Amygdala (tissue), 56 donors: ENCODE measurements at places on chromosomes 2 and 18.

GRCh38 chr2:56540916-56541315, 357.1 kb downstream of the CCDC85A start:
- DNase-seq: no peak

DNA sequence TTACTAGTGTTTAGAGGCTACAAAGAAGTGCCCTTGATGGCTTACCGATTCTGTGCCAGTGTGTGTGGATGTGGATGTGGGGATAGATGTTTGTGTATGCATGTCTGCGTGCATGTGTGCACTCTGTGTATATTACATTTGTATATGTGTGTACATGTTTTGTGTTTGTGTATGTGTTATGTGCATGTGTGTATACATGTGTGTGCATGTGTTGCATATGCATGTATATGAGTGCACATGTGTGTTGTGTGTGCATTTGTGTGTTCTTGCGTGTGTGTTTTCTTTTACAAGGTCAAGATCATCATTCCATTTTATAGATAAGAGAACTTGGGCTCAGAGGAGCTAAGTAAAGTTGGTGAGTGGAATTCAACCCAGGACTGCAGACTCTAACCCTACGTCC, 217.1 kb upstream of the PID1 start:
- no peak for DNase-seq

- DNase-seq: no peak
Measured at GRCh38 chr2:24010477-24011249, 778 bp downstream of the MFSD2B start.

DNA sequence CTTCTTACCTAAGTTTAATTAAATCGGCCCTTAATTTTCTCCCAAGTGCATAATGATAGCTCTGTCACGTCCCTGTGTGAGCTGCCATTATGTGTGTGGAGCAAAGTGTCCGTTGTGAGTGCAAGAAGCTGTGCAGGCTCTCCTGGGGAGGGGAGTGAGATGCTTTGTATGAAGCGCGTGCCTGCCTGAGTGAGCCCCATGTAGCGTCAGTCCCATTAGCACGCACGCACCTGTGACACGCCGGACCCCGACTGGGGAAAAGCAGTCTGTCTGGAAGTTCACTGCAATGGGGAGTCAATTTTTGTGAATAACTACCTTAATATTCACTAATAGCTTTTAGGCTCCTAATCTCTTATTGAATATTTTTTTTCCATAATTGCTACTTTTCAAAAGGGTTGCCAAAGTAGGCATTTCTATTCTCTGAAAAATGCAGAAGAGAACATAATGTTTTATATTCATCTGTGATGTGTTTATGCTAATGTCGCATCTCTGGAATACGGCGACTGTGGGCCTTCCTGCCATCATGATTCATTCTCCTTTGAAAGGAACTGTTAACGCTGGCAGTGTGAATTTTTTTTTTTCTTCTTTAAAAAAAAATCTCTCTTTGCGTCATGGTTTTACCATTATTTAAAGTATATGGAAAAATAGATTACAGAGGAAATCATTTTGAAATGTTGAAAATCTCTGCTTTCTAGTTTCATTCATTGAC, 157.7 kb downstream of the COL4A4 start:
- DNase-seq: no peak

DNA sequence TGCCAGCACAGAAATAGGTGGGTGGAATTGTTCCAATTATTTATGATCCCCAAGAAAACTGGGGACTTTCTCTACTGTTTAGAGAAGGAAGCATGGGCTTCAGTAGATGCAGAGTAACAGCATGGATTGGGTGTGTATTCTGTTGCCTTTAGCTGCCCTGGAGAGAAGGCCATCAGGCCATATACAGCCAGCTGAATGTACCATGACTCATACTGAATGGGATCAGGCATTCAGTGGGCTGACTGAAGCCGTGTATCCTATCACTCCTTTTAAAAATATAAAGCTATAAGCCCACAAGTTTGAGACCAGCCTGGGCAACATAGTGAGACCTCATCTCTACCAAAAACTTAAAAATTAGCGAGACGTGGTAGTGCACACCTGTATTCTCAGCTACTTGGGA, 16.7 kb upstream of the PLEKHM3 start:
- DNase-seq: no peak

GRCh38 chr2:58098254-58099095, 51.9 kb downstream of the VRK2 start:
- DNase-seq: no peak
